ENCODE measurements at places on chromosomes 4 and X.

- DNase-seq, result peak; percentile 57
Observed at GRCh38 chr4:25441519-25442117, 64.6 kb downstream of the ANAPC4 start.

DNA sequence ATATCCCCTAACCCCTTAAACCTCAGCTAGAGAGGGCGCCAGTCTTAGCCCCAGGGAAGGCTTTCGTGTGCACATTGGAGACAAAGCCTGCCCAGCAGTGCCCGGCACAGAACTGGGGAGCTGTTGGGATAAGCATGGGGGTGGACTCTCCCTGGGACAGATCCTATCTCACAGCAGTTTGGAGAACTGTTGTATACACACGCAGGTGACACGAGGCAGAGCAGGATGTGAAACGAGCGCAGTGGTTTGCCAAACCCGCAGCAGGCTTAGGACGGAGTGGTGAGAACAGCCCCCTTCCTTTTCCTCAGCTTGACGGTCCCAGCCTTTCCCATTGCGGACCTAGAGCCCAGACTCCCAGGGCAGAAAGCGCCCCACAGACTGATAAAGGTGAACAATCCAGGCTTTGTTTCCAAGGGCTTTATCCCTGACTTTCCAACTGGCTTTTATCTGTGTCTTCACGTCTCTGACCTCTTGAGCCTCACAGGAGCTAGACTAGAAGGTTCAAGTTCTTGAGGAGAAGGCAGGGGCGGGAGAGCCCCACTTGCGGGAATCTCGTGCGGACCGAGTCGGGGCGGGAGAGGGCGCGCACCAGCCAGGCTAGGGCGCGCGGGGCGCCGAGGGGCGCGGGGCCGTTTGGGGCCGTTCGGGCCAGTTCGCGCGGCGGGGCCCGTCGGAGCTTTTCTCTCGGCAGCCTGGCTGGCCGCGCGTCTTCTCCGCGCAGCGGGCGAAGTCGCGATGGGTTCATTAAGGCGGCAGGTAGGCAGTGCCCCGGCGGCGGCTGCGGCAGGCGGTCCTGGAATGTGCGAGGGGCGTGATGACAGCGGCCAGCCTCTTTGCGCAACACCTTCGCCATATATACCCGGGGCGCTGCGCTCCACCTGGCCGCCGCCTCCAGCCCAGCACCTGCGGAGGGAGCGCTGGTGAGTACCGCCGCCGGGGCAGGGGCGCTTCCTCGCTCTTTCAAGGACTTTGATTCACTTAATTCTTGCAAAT is at the start of gene SLC34A2:
Gene SLC34A2, plus strand, starts transcription at position 881 of the 993 bp plus-strand sequence. CDS start 6,650 bp downstream, outside the sequence.
- no peak for DNase-seq

- no peak for DNase-seq
Observed at GRCh38 chrX:48001260-48001659, 2.5 kb downstream of the ZNF182 start.

DNA sequence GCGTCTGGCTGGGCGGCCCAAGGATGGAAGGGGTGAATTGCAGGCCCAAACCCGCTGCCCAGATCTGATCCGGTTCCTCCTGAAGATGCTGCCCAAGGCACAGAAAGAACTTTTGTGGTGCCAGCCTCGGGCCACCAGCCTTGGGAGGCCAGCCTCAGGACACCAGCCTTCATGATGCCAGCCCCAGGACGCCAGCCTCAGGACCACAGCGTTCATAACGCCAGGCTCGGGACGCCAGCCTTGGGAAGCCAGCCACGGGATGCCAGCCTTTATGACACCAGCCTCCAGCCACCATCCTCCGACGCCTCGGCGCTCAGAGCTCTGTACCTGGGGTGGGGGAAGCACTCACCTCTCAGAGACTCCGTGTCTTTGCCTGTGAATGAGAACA is 107.8 kb downstream of the ADRA2C start:
- no peak for DNase-seq

GRCh38 chr4:138199568-138200235 is 42.4 kb downstream of the SLC7A11 start:
- no peak for DNase-seq

DNA sequence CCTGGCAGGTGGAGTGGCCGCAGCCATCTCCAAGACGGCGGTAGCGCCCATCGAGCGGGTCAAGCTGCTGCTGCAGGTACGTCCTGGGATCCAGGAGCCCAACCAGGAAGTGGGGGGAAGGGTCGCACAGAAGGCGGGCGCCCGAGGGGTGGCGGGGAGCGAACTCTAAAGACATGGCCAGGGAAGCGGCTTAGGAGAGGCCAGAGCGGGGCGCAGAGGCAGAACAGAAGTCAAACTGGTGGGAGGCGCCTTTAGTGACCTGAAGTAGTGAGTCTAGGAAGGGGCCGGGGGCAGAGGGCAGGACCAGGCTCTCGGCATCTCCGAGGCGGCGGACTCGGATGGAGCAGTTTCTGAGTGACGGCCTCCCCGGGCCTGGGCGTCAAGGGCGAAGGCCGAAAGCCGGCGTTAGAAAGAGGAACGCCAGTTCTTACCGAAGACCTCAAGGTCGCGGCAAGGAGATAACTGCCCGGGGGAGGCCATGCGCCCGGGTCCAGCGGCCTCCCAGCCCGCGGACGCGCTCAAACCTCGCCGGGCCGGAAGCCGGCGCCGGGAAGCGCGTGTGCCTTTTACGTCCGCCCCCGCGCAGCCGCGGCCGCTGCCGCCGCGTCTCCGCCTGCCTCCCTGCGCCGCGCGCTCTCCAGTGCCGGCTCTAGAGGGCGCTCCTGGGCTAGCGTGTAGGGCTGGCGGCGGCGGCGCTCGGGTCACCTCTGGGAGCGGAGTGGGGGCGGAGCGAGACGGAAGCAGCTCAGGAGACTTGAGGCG is 488 bp downstream of the SLC25A5 start:
- DNase-seq, result peak; percentile 77

GRCh38 chr4:15689540-15689939 is 7.9 kb downstream of the FAM200B start:
- DNase-seq, result no peak

All from fibroblast of skin of back (primary cell).